K562 (cell line): ENCODE measurements at places on chromosomes 3 and 15.

DNA sequence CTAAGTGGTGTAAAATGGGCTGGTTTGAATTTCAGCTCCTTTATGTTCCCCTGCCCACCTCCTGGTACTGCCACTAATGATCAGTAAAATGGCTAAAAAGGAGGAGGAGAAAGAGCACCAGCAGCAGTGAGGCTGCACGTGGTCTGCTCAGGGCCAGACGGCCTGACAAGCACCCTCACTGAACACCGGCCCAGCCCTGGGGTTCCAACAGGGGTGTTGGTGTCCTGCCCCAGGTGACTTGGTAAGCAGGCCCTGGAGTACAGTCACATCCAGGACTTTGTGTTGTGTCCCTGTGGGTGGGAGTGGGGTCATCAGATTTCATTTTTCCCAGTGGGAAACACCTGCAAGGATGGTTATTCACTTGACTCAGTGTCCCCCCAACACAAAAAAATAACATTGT lies 5.4 kb downstream of the BAHD1 start:
- H3K27ac ChIP-seq, result no peak overlapping the region
- DNase-seq, result no peak
- H3K4me1 ChIP-seq, result peaks cover 26% of the 10 kb centered on the region

DNA sequence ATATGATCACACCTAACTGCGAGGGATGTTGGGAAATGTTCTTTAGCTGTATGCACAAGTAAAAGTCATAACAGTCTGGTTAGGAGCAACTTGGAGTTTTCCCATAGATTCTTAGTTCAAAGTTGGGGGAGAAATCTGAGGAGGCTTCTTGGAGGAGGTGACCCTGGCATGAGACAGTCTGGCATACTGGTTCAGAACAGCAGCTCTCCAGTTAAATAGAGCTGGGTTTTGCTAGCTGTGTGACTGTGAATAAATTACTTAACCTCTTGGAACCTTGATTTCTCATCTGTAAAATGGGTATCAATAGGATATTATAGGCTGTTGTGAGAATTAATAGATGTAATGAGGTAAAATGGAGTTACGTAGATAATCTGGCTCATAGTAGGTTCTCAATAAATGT lies 49.1 kb upstream of the DGKG start:
- no peak overlapping the region for H3K27ac ChIP-seq
- H3K27me3 ChIP-seq, result peaks cover 72% of the 10 kb centered on the region
- DNase-seq, result no peak
- H3K4me3 ChIP-seq, result no peak overlapping the region
- H3K4me1 ChIP-seq, result no peaks in the 10 kb centered on the region

- no peak overlapping the region for H3K4me3 ChIP-seq
- no peak for DNase-seq
- H3K27ac ChIP-seq, result no peak overlapping the region
- H3K4me1 ChIP-seq, result peaks cover 9% of the 10 kb centered on the region
- H3K27me3 ChIP-seq, result no peaks in the 10 kb centered on the region
Measured at GRCh38 chr15:90367576-90367975, 15.5 kb downstream of the ZNF774 start.

DNA sequence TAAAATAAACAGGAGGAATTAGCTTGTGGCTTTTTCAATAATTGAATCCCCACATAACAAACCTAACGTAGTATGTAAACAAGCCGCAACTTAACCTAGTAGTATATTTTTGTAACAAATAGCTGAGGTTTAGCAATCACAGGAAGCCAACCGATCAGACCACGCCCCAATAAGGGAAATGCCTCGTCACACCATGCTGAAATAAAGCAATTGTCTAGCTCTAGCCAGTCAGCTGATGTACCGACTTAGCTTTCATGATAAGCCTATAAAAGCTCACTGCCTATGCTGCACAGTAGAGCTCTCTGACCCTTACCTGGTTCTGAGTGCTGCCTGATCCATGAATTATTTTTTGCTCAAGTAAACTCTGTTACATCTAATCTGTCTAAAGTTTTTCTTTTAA lies 208.9 kb downstream of the ROBO1 start:
- no peaks in the 10 kb centered on the region for H3K27me3 ChIP-seq
- H3K27ac ChIP-seq, result no peak overlapping the region
- H3K4me1 ChIP-seq, result no peaks in the 10 kb centered on the region
- no peak for DNase-seq
